Stimulated activated CD4-positive, alpha-beta T cell treated with anti-CD3 and anti-CD28 coated beads, Interleukin-4, amount 100 ng/mL, for 4 hours (primary cell): ENCODE measurements at places on chromosomes 6 and 20.
A peak's percentile ranks its signal among the peaks of the same experiment; 100 is the strongest.

GRCh38 chr6:119517428-119517827 is 167.9 kb upstream of the MAN1A1 start:
- DNase-seq, result no peak

DNA sequence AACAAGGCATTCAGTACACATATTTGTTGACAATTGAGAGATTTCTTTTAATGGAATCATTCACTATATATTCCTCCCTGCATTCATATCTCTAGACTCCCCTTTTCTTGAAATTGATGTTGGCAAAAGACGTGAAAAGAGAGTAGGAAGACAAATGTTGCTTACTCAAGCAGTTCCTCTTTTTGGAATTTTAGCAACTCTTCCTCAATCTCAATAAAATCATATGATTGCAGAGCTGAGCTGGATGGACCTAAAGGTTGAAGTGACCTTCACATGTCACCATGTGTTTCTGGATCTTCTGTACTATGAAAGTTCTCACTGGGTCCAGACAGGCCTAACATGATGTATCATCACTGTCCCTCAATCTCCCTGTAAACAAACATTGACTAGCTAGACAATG is 18.6 kb downstream of the ADGRF1 start:
- DNase-seq, result no peak

GRCh38 chr6:71333697-71334096 is 45.1 kb downstream of the OGFRL1 start:
- no peak for DNase-seq

DNA sequence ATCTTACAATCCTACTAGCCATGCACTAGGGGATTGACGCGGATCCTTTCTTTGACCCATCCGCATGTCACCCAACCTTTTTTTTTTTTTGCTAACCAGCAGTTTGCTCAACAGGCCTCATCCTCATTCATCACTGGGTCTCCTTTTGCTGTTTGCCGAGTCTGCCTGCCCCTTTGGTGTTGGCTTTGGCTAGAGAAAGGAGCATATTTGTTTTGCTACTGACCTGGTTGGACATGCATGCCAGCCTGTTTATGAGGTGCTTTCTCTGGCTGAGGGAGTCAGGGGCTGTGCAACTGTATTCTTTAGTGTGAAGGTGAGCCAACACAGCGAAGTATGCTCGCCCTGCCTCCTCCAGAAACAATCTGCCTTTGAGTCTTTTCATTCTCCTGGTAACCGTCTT is 40.2 kb downstream of the E2F3 start:
- DNase-seq, result no peak

- peak; percentile 23 for DNase-seq
Measured at GRCh38 chr6:138692058-138692977, 81.3 kb upstream of the CCDC28A start.

DNA sequence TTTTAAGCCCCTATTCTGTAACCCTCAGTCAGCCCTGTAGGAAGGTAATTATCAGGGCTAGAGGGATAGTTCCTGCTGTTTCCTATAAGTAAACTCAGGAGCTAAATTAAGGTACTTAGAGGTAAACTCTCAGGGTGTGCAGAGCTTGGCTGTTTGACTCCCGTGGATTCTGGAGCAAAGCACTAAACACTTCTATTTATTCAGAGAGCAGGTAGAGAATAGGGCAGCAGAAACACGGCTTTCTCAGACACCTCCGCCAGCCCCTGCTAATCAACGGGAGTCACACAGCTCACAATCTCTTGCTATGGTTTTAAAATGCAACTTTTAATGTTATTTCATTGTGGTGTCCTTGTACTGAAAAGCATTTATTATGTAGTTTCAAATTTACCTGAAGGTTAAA is 21.8 kb downstream of the PRKN start:
- no peak for DNase-seq

DNA sequence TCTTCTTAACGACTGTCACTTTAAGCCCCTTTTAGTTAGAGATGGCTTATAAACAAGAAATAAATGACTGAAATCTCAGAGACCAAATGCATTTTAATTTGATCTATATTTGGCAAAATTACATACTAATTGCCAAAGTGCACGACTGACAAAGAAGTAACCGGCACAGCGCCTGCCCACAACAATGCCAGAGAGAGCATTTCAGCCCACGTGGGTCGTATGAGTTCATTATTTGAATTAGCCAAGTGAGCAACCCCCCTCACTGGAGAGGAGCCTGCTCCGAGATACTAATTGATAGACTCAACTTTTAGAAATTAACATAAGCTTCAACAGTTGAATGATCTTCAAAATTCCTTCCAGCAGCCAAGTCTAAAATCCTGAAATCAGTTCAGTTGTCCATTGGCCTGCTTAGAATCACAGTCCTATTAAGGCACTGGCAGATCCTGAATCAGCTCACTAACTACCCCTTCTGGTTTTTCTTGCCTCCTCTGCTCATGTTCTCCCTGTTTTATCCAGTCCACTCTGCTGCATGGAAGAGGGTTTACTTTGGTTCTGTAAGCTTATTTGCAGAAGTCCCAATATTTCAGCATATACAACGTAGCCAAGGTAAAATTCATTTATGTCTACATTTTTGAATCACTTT is 519.1 kb upstream of the AGPAT4 start:
- DNase-seq, result no peak

- no peak for DNase-seq
Measured at GRCh38 chr6:136798044-136798443, 5.8 kb upstream of the MAP3K5 start.

GRCh38 chr6:162239330-162239729 is 488.2 kb downstream of the PRKN start:
- no peak for DNase-seq

GRCh38 chr6:133544419-133544818 is 303.3 kb downstream of the EYA4 start:
- DNase-seq, result no peak

DNA sequence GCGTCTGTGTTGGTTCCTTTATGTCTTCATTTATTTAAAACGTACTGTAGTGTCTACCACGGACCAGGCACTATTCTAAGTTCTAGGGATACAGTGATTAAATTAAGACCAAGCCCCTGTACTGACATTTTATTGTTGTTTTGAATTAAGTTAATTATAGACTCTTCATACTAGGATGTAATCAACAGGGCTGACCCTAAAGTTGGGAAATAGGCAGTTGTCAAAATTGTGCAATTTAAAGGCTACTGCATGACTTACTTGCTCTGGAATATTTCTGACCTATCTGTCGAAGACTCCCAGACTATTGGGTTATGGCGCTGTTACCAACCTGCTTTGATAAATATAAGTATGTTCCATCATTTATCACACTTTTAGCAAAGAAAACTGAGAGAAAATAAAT is 6.7 kb downstream of the MYO6 start:
- no peak for DNase-seq
